Cortex of kidney (tissue), 1 donor: ENCODE measurements at places on chromosomes 6 and 20.

DNA sequence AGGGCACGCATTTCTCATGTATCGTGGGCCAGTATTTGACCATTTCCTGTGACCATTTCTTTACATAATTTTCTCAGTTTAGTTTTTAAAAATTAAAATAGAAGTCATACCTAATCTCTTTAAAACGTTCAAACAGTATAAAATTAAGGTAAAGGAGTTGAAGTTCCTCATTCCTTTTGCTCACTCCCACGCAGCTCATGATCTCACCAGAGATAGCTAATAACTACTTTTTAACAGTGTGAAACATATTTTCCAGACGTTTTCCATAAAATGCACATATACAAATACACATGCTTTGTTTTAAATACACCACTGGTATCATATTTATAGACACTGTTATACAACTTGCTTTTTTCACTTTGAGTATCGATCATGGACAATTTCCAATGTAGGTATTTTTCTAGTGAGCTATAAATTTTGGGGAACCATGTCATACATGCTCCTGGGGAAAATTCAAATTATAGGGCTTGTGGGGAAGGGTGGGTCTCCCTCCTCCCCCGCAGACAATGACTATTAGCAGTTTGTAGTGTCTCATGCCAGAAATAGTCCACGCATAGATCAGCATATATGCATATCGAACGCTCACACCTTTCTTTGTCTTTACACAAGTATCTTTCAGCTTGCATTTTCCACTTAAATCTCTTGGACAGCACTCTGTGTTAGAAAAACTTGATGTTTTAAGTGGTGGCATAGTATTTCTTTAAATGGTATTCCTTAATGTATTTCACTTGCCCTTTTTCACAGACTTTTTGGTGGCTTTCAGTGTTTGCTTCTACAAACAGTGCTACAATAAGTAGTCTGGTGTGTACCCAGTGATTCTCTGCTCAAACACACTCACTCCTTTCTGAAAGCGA lies 145.5 kb upstream of the ZNF217 start:
- DNase-seq, result no peak

DNA sequence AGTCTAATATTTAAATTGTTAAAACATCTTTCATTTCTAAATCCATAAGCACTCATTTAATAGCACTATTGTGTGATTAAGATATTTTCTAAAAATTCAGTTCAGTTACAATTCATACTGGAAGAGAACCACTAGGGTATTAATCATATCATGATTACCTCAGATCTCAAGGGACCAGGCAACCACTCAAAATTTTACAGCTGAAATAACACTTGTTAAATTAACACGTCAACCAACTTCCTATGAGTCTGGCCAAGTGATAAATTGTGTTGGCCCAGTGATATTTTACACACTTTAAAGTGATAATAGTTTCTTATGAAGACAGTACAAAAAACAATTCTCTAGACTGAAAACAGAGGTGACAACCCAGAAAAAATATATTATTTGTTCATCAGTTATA lies 869.0 kb upstream of the ADGRB3 start:
- DNase-seq, result no peak

GRCh38 chr6:14549304-14549770 lies 431.8 kb downstream of the CD83 start:
- DNase-seq, result no peak

DNA sequence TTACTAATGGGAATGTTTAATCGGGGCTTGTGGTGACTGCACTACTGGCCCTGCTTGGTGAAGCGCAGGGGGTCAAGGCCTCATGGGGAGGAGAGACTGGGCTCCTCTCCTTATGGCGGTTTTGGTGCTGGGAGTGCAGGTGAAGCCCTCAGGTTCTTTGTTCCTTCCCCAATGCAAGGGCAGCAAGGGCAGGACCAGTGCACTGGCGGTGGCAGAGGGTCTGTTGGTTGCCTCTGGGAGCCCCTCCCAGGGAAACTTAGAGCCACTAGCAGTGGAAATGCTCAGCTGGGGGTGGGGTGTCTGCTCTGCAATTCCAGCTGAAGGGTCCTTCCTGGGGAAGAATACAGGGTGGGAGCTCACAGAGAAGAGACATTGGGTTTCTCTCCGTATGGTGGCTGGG lies 66.5 kb downstream of the KLHL32 start:
- DNase-seq, result no peak

GRCh38 chr6:125546841-125547251 lies 202.6 kb upstream of the HEY2 start:
- no peak for DNase-seq

GRCh38 chr20:48169650-48170225 lies 384.5 kb upstream of the SULF2 start:
- no peak for DNase-seq
